ENCODE measurements at places on chromosomes 12 and 14. TPM values are rescaled to one million over a fixed set of nuclear protein-coding genes. Genes with fewer than 3 reads are reported as not detected.

Gene SAMD15
- 1.2 TPM for total RNA-seq

Gene KRT3
- total RNA-seq: 0.33 TPM

Gene SLC22A17
- 12.0 TPM for total RNA-seq

Gene TAS2R30
- total RNA-seq: 0.66 TPM

Gene NFATC4
- 11.5 TPM for total RNA-seq

Gene SCN8A
- total RNA-seq: 12.7 TPM

Gene CCDC196
- total RNA-seq: not detected

Gene RNASE2
- not detected for total RNA-seq

Gene SIX6
- not detected for total RNA-seq

Gene ANO6
- total RNA-seq: 18.1 TPM
